ENCODE measurements at places on chromosomes 5 and 9. TPM values are rescaled to one million over a fixed set of nuclear protein-coding genes. Genes with fewer than 3 reads are reported as not detected.

Gene ARRDC3
- total RNA-seq = 36.2 TPM

Gene LECT2
- total RNA-seq = not detected

Gene PCDHGA1
- not detected for total RNA-seq

Gene FBN2
- total RNA-seq = 51.2 TPM

Gene TMEM171
- 1.6 TPM for total RNA-seq

Measured in hair follicular keratinocyte (primary cell).